CD8-positive, alpha-beta T cell (primary cell): ENCODE measurements at places on chromosomes 12 and 14.

DNA sequence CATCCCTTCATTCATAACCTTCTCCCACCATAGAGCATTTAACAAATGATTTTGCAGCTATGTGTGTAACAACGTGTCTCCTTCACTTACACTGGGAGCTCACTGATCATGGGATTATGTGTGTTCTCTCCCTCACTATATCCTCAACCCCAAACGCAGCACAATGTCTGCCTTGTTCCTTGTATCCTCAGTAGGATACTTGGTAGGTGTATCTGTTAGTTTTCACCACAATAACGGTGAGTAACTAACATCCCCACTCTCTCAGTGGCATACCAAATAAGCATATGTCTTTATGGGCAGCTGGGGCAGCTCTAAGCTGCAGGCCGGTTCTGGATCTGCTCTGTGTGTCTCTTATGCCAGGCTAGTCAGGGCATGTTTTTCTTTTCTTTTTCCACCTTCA is 166.7 kb upstream of the PWP1 start:
- no peak for DNase-seq

GRCh38 chr14:21852061-21852664 is 178.5 kb upstream of the OR4E1 start:
- DNase-seq, result peak; percentile 49

DNA sequence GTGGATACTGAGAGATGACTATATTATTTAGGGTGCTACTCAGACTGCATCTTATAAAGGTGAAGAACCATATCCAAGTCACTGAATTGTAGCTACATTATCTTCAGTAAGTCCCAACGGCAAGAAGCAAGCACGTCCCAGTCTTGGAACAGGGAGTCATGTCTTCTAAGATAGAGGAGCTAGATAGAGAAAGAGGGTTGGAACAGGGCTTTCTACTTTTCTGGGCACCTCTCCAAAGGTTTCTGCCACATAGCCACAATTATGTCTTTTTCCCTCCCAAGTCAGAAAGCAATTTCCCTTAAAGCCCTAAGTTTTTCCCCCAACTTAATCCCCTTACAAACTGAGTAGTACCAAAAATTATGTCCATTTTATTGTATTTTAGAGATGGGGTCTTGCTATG is 22.4 kb downstream of the MAPK1IP1L start:
- DNase-seq, result no peak

DNA sequence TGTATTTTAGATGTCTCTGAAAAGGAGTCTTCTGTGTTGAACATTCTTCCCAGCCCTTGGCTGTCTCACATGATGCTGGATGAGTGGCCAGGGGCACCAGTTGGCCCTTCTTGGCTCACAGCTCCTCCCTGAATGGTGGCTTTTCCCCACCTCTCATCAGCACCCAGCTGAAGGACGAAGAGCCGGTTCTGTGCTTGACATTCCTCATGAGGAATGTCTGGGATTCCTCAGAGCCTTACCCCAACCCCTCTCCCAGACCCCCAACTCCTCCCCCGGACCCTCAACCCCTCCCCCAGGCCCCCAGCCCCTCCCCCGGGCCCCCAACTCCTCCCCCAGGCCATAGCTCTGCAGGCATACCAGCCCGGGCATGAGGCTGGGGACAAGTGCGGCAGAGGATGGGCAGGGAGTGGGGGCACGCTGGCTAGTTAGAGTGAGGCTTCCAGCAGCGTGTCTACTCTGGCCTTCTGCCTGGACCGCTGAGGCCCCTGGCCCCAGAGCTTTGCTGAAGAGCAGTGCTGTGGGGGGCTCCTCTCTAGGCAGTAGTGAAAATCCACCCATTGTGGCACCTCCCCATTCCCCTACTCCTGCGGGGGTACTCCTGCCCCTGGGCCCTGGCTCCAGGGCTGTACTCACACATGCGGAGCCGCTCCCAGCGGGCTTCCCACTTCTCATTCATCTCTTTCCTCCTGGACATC is 64.3 kb downstream of the PLEKHG3 start:
- no peak for DNase-seq

- no peak for DNase-seq
Observed at GRCh38 chr12:6372403-6373003, 2.9 kb downstream of the SCNN1A start.

DNA sequence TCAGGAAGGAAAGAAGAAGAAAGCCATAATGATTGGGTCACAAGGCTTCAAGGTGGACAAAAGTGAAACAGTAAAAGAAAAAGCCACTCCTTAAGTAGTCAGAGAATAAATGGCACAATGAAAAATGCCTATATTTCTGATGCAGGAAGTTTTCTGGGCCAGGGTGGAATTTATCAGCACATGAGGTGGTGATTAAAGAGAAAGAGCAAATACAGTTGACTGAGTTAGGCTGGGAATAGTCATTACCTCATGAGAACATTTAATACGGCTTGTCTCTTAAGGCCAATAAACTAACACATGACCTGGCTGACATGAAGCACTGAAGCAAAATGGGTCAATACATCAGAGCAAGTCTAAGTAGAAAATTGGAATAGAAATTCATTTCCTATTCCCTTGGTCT is 499.7 kb downstream of the TMTC2 start:
- DNase-seq, result no peak

- no peak for DNase-seq
Observed at GRCh38 chr12:15196221-15196620, 25.0 kb downstream of the RERG start.

- no peak for DNase-seq
Observed at GRCh38 chr12:106305376-106305775, 2.8 kb downstream of the TCP11L2 start.

- no peak for DNase-seq
Observed at GRCh38 chr14:96847451-96847850, 50.3 kb downstream of the VRK1 start.

GRCh38 chr12:119241049-119241448 is 62.3 kb downstream of the HSPB8 start:
- DNase-seq, result no peak

DNA sequence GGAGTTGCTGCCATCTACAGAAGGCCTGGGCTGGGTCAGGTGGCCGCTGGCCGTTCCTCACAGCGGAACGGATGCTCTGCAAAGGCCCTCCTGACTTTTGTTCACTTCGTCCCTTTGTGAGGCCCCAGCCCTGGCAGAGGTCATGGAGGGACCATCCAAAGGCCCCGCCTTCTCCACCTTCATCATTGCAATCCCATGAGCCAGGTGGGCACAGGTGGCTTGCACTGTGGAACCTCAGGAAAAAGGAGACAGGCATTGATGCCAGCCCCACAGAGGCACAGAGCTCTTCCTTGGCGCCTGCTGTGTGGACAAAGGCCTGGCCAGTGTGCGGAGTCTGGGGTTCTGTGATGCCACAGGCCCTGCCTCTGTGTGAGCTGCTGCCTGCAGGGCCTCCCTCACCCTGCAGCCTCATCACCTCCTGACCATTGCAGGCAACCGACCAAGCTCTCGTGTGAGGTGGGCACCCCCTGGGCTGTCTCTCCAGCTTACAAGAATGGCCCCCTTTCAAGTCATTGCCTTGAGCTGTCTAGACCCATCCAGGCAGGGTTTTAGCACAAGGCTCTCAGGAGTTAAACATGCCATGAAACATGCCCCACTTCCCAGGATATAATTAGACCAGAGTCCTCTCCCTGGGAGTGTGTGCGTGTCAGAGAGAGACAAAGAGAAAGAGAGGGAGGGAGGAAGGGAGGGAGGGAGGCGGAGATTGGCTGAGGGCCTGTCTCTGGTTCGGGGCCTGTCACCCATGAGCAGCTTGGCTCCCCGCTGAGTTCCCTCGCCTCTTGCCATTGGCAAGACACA is 19.3 kb downstream of the NFKBIA start:
- DNase-seq, result no peak

DNA sequence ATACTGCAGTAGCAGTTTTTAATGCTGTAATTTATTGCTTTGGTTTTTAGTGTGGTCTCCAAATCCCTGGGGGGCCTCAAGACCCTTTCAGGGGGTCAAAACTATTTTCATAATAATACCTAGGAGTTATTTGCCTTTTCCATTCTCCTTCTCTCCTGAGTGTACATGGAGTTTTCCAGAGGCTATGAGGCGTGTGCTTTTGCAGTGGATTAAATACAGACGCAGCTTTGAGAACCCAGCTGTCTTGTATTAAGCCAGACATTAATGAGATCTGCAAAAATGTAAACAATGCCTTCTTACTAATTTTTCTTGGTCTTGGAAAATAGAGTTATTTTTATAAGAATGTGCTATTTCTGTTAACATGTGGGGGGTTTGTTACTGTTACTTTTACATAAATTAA is 68.6 kb downstream of the SLC25A47 start:
- DNase-seq, result no peak

DNA sequence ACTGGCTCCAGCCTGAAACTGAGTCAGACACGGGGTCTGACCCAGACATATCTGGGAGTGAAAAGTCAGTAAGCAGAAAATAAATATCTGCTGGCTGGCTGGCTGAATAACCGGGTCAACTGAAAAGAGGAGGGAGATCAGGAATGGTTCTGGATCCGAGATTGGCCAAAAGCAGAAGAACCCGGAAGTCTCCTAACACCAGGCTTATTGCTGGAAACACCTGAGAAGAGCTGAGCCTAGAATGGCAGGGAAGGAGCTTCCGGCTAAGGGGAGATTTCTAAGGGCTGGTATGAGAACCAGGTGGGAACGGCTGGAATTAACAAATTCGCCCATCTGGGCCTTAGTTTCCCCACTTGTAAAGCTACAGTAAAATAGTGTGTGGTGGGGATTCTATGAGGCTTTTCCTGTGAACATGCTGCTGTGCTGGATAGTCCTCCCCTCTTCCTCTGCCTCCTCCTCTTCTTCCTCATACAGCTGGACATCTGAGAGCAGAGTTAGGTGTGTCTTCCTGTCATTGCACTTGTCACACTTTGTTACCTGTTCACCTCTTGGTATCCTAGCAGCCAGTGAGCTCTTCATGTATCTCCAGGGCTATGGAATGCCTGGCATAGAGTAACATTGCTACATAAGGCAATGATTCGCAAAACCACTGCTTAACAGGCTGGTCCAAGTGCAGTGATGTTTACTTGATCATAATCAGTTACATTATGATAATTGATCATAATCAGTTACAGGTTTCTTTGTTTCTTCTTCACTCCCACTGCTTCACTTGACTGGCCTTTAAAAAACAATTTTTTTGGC is 2.0 kb upstream of the SHMT2 start:
- no peak for DNase-seq

DNA sequence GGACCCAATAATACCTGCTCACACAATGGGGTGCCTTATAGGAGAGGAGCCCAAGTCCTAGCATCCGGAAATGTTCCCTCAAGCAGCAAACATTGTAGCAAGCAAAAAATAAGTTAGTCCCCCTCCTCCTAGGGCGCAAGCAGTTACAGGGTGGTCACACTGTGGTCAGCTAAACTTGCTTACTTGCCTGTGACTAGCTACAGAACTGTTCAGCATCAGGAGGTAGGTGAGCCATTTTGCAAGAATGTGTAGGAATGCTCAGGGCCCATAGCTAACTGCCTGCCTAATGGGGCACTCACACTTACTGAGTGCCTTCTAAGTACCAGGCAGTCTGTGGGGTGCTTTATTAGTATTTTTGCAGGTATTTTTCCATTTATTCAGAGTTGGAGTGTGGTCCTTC is 154.6 kb upstream of the GRIN2B start:
- DNase-seq, result no peak

DNA sequence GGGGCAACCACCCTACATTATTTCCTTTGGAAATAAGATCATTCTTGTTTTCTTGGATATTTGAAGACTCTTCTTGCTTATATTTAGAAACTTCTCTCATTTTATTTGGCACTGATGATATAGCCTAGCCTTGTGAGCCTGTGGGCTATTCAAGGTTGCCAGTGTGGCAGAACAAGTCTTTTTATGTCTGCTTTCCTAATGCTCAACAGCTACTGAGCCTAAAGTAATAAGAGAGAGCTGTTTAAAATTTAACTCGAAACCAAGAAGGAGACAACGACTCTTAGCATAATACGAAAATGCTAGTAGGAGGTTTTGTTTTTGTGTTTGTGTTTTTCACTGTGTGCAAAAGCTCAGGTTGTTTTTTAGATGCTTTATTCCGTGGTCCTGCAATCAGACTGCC is 104.0 kb upstream of the CPM start:
- DNase-seq, result no peak

- no peak for DNase-seq
Observed at GRCh38 chr14:76922584-76922983, 96.4 kb downstream of the LRRC74A start.
